ENCODE measurements at places on chromosomes 5 and 9. TPM values are rescaled to one million over a fixed set of nuclear protein-coding genes. Genes with fewer than 3 reads are reported as not detected.

The F12 gene
- polyA plus RNA-seq: 22.1 TPM

The NTRK2 gene
- polyA plus RNA-seq: 81.1 TPM

The SH2D3C gene
- 20.4 TPM for polyA plus RNA-seq

GRCh38 chr5:51383131-51384121 is at the start of gene ISL1:
Gene ISL1, plus strand, starts transcription at chr5:51383448. Its CDS starts 224 bp downstream, at chr5:51383672.
- DNase-seq: peak; percentile 75

The SH3TC2 gene
- polyA plus RNA-seq: 0.68 TPM

GRCh38 chr5:135221187-135221473 is 177.9 kb downstream of the MACROH2A1 start:
- DNase-seq: no peak

GRCh38 chr5:111233052-111233374 is 8.8 kb downstream of the CAMK4 start:
- DNase-seq: no peak

The HEMGN gene
- 2.9 TPM for polyA plus RNA-seq

DNA sequence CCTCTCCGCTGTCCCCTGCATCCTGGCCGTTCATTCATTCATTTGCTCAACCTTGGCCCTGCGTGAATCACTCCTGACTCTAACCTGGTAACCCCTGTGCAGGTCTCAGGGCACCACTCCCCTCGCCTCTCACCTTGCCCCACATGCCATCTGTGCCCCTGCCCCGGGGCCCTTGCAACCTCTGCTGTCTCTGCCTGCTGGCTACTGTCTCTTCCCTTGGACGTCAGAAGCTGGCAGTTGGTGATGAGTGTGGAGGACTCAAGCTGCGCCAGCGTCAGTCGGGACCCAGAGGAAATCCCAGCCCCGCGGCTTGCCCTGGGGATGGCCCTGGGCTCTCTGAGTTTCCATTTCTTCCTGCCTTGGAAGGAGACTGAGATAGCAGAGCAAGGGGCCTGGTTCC is 154.9 kb downstream of the OLFM1 start:
- DNase-seq: no peak

DNA sequence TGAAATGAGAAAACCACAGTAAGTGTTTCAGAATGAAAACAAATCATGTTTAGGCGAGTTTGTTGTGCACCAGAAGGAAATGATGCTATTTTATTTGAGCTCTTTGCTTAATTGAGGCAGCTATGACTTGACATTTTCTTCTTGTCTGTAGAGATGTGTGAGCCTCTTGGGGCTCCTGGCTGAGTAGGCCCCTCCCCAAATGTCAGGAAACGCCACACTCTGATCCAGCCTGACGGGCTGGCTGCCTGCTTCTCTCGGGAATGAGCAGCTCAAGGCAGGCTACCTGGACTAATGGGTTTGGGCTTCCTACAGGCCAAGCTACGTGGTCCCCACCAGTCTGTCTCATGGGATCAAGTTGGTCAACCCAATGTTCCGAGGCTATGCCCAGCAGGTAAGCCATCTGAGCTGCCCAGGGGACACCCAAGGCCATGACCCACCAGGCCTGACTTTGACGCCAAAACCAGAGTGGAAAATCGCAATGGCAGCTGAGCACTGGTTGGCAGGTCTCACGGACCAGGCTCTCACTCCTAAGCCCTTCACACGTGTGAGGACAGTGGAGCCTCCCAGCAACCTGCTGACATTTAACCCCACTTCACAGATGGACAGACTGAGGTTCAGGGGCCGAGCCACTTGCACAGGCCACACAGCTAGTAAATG is 29.9 kb downstream of the USP20 start:
- DNase-seq: no peak

The PCDHB14 gene
- 10.1 TPM for polyA plus RNA-seq

The IRX2 gene
- 22.6 TPM for polyA plus RNA-seq

DNA sequence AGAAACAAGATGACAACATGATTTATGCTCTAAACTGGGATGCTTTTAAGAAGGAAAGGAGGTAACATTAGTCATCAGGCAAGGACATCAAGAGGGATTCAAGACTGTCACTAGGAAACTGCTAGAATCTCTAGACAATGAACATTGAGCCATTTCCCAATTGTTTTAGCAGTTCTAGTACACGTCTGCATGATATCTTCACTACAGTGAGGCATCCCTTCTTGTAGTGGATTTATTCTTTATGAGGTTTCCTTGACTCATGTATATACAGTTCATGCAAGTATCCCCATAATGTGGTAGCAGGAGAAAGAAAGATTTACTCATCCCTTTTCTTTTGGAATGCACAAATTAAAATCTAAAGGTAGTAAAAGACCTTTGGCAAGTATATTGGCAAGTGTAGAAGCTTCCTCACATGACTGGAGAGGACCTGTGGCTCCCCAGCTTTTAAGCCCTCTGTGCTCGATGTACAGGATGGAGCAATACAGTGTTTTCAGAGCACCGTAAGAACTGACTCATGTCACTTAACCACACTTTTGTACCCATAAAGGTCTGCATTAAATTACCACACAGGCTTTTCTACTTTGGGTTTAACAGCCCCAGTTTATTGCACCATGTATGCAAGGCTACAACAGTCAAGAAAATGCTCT is 335.9 kb downstream of the SEMA5A start:
- no peak for DNase-seq

DNA sequence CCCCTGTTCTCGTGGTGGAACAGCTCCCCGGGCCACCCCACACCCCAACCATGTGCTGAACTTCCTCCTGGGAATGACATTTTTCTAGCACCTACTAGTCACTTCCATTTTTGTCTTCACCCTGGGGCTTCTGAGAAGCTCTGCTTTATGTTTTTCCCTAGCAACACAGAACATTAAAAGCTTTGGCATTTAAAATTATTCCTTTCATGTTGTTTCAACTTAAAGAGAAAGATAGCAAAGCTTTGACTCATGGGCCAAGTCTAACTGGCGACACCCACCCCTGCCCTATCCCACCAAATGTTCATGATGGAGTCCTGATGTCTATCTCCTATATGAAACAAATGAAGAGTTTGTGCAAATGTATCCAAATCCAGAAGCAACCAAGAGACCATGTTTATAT is 22.4 kb downstream of the BOD1 start:
- no peak for DNase-seq

DNA sequence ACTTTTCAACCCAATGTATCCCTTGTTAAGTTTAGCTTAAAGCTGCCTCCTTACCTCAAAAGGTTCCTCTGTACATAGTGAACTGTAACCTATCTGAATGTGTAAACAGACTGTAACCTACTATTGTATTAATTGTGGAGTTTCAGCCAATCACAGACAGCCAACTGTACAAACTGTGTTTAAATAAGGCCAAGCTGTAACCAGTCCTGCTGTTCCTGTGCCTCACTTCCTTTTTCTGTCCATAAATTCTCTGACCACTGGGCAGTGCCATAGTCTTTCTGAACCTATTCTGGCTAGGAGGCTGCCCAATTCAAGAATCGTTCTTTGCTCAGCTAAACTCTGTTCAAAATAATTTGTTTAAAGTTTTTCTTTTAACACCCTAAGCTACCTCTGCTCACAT is 74.7 kb upstream of the DAPK1 start:
- DNase-seq: no peak

GRCh38 chr9:104900871-104901270 is 27.1 kb downstream of the ABCA1 start:
- DNase-seq: no peak

The GZMA gene
- polyA plus RNA-seq: 0.43 TPM

DNA sequence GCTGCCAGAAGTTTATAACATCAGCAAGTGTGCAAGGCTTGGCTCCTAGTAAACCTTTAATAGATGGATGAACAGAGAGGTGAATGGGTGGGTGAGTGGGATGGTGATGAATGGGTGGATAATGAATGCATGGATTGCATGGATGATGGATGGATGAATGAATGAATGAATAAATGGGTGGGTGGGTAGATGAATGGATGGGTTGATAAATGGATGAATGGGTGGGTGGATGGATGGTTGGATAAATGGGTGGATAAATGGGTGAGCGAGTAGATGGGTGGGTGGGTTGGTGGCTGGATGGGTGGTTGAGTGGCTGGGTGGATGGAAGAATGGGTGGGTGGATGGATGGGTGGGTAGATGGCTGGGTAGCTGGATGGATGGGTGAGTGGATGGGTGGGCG is 28.5 kb upstream of the CEP72 start:
- no peak for DNase-seq

- no peak for DNase-seq
These were observed 2.5 kb downstream of the KIAA1958 start for GRCh38 chr9:112489039-112489546.

DNA sequence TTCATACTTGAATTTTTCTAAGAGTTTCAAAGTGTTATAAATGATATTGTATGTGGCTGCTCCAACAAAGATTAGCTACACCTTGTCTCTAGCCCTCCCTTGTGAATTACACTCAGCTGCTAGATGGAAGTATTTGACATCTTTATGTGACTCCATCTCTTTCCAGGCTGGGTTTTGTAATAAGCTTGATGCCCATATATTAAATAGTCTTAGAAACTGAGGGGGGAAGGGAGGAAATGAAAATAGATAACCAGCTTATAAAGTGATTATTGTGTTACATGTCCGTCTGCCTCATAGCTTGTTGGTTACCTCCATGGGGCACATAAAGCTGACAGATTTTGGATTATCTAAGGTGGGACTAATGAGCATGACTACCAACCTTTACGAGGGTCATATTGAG is 63.4 kb downstream of the CD180 start:
- DNase-seq: no peak

DNA sequence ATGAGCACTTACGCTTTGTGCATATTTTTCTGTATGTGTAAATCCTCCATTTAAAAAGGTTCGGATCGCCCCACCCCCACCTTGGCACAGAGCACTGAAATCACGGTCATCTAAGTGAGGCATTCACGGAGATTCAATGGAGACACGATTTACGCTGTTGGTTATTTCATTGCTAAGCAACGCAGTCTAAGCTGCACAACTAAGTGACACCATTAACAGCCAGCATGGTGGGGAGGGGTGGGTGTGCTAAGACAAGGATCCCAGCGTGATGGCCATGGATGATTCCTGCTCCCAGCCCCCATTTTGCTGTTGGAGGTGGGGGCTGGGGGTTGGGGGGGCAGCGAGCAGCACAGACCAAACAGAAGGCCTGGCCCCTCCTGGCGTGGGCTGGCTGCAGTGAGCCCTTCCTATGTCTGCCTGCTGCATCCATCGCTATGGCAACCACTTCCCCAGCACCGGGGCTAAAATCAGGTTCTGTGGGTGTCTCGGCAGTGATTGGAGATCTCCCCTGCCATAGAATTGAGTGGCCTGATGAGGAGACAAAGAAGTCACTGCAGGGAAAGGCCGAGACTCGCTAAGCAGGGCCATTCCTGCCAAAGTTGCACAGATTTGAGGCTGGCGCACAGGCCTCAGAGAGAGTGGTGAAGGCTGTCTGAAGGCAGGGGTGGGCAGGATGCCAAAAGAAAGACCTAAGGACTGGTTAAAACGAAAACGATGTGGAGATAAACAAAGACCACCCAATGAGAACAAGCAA is 14.3 kb upstream of the MARCHF6 start:
- no peak for DNase-seq

- DNase-seq: peak; percentile 28
These were observed 534 bp downstream of the ERP44 start for GRCh38 chr9:100098046-100098886.

The NME5 gene
- 25.8 TPM for polyA plus RNA-seq

GRCh38 chr5:133514456-133514855 is 97.9 kb downstream of the FSTL4 start:
- DNase-seq: no peak

DNA sequence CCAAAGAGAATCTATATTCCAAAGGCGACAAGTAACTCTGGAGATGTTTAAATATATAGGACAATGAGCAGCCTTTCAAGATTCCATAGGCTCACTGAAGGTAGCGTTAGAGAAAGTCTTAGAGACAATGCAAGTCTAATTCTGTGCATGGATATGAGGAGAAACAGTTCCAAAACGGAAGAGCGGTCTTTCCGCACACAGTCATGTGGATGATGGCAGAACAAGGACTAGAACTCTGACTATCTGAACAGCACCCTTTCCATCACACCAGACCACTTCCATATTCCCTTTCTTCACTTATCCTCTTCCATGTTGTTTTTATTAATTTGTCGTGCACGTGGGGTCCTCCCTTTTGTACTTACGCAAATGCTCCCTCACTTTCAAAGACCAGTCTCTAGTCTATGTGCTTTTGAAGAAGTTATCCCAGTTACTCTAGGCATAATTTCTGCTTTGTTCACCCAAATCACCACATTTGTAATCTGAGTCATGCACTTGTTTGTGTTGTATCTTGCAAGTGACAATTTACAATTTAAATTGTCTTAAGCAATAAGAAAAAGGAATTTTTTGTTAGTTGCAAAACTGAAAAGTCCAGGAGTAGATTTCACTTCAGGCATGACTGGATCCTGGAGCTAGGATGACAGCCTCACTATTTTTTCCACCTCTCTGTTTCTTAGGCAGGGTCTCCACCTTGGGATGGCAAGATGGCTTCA is 116.0 kb upstream of the ADRA1B start:
- no peak for DNase-seq

DNA sequence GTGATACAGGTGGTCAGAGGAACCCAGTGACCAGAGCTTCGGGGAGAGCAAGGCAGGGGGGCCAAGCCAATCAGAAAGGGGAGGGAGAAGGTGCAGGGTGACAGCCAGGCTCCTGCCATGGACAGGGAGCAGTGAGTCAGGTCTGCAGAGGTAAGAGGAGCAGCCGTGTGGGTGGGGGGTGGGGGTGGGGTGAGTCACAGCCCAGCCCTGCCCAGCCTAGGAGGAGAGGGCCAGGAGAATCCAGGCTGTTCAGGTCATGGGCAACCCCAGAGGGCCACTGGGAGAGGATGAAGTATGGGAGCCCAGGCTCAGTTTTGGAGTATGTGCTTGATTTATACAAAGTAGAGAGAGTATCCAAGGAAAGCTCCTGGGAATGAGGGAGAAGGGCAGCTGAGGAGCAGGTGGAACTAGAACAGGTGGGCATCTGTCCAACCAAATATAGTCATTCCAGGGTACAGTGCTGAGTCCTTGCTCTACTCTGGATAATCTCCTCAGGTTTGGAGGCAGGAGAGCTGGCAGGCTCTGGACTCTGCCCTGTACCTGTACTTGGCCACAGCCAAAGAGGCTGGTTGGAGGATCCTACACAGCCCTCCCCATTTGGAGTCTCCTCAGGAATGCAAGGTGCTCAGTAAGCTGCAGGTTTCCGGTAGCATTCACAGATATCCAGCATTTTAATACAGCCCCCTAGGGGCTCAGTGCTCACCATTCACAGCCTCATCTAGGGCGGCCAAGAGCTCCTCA is 1.6 kb downstream of the HBEGF start:
- no peak for DNase-seq

- no peak for DNase-seq
These were observed 201.3 kb downstream of the MCTP1 start for GRCh38 chr5:95083606-95084005.

All from renal pelvis (tissue), 12 donors.